ENCODE measurements at places on chromosomes 1 and 21.

- no peak for DNase-seq
These were observed 28.3 kb upstream of the EPHA8 start for GRCh38 chr1:22534951-22535350.

- no peak for DNase-seq
These were observed 12.2 kb upstream of the SLC6A9 start for GRCh38 chr1:44043176-44044070.

GRCh38 chr1:35287807-35288640 is 19.5 kb downstream of the ZMYM4 start:
- DNase-seq = no peak

DNA sequence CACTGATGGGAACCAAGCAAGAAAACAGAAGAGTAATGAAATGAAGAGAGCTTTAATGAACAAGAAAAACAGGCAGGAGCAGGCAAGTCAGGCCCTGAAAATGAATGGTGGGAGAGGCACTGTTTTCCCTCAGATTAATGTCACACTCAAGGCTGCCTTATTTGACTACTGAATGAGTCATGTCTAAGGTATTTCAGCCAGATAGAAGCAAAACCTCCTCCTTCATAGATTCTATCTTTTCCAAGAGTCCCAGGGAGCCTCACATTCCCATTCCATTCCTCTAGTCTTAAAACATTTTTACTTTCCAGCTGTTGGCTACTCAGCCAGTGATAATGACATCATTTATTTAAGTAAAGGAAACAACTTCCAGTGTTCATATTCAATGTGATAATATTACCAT is 228.4 kb upstream of the NRIP1 start:
- DNase-seq = no peak

GRCh38 chr1:37999430-38000232 is 5.7 kb downstream of the FHL3 start:
- no peak for DNase-seq

GRCh38 chr1:23817633-23818032 is 7.6 kb downstream of the HMGCL start:
- DNase-seq = no peak

DNA sequence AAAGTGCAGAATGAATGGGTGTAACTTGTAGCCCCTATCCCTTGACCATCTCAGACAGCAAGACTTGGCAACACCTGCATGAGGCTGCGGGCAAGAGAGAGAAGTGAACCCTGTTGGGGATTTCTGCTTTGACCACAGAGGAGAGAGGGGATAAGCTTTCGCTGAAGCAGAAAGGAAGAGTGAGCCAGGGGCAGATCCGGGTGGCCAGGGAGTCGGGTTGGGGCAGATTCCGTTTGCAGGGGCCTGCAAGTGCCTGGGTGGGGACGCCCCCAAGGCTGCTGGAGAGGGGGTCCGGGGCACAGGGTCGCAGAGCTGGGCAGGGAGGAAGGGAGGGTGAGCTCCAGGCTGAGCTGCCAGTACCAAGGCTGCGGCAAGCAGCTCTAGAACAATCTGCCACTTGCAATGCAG is 25.3 kb upstream of the PIK3CD start:
- DNase-seq = no peak

- DNase-seq = no peak
These were observed 251.8 kb upstream of the USP24 start for GRCh38 chr1:55466921-55467320.

DNA sequence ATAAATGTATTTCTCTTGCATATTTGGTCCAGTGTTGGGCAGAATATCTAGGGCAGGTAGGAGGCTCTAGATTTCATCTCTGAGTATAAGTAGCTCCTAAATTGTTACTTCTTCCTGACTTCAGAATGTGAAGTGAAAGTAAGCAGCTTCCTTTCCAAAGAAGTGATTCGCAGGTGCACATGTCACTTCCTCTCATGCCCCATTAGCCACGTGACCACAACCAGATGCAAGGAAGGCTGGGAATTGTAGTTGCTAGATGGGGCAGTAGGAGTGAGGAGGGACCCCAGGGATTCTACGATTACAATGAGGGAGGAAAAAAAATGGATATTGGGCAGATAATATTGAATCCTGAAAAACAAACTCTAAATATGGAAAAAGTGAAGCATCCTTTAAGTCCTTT is 113.2 kb upstream of the CYYR1 start:
- DNase-seq = no peak

- DNase-seq = no peak
These were observed 376.7 kb upstream of the ADGRL2 start for GRCh38 chr1:81424061-81424460.

- DNase-seq = no peak
These were observed 166.1 kb upstream of the ZC3H12A start for GRCh38 chr1:37308031-37308960.

GRCh38 chr1:206855859-206856258 is 9.6 kb upstream of the IL20 start:
- DNase-seq = no peak

GRCh38 chr1:212754680-212755079 is 36.9 kb downstream of the NSL1 start:
- DNase-seq = no peak

DNA sequence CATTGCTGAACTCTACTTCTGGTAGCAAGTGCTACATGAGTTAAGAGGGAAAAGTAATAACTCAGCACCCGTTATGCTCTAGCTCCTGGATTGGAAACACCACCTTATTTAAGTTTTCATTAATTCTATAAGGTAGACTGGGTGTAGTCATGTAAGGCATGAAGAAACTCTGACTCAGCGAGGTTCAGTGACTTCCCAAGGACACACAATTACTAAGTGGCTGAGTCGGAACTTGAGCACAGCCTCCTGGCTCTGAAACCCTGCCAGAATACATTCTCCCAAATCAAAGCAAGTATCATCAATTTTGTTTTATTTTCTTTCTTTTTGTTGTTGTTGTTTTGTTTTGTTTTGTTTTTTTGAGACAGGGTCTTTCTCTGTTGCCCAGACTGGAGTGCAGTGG is 29.1 kb upstream of the SCCPDH start:
- DNase-seq = no peak

GRCh38 chr1:199490769-199491527 is 536.6 kb upstream of the NR5A2 start:
- DNase-seq = no peak

GRCh38 chr1:18142471-18142870 is 34.9 kb downstream of the IGSF21 start:
- DNase-seq = no peak

GRCh38 chr1:182149411-182149965 is 88.0 kb upstream of the ZNF648 start:
- no peak for DNase-seq

GRCh38 chr1:114490274-114490693 is 20.7 kb downstream of the TRIM33 start:
- DNase-seq = no peak

DNA sequence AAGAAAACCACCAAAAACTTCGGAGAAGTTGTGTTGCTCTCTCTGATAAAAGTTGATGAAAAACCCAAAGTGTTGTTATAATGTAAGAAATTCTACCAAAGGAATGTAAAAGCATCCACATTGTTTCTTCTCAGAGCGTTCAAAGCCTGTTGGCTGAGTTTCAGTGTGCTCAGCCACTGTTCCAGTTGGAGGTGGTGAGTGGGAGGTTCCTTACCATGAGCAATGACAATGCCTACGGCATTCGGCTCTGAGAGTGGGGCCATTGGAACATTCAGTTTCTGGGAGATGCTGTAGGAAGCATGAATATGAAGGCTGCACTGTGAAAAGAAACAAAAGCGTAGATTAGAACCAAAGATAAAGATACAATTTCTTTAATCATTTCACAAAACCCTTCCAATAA is 20.5 kb upstream of the MYBPHL start:
- DNase-seq = no peak

GRCh38 chr1:19854866-19855265 is 27.3 kb upstream of the OTUD3 start:
- no peak for DNase-seq

- no peak for DNase-seq
These were observed 12.4 kb downstream of the ARPC5 start for GRCh38 chr1:183622884-183623785.

GRCh38 chr1:91609551-91609950 is 108.9 kb downstream of the CDC7 start:
- no peak for DNase-seq

GRCh38 chr21:43693981-43694380 is 24.9 kb upstream of the PDXK start:
- no peak for DNase-seq

DNA sequence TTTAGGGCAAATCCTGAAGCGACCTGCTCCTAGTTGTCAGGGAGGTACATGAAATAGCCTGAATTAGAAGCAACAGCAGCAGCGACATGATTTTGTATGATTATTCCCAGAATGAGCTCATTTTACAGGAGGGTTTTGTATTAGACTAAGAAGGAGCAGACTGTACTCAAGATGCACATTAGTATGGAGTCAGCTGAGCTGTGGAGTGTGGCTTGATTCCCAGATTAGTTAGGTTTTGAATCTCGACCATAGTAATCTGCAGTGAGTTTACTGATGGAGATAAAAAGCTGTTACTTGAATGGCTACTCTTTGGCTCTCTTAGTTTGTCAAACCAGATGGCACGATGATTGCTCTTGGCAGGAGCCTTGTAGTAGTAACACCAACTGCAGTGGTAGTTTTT is 143.1 kb downstream of the PHTF1 start:
- DNase-seq = no peak

DNA sequence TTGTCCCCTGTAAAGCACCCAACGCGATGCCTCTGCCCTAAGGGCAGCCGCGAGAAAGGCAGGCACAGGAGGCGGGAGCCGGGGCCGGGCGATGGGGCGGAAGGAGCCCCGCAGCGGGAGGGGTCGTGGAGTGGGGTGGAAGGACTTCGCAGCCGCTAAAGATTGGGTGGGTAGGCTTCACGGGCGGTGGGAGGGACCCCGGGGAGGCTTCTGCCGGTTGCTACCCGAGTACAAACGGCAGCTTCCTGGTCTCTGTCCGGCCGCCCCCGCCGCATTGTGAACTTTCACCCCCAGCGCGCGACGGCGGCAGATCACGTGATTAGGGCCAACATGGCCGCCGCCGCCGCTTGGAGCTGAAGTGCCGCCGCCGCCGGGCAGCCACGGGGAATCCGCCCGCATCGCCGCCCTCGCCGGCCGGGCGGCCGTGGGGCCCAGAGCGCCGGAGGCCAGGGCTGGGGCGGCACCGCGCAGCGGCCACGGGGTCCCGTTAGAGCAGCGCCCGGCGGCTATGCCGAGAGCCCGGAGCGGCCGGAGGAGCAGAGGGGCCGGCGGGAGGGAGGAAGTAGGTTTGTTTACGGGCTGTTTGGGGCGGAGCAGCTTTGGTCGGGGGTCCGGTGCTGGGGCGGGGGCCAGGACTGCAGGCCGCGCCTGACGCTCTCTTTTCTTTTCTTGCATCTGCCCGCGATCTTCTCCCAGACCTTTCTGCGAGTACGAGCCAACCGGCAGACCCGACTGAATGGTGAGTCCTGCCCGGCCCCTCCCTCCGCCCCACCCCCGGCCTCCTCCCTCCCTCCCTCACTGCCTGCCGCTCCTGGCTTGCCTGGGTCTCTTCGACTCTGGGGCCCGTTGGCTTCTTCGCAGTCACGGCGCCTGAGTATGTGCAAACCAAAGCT is 42.4 kb downstream of the TMEM53 start:
- DNase-seq = no peak

- DNase-seq = no peak
These were observed 5.6 kb downstream of the MCOLN2 start for GRCh38 chr1:84991097-84991920.

GRCh38 chr1:175353066-175353465 is 160.5 kb upstream of the KIAA0040 start:
- DNase-seq = no peak

DNA sequence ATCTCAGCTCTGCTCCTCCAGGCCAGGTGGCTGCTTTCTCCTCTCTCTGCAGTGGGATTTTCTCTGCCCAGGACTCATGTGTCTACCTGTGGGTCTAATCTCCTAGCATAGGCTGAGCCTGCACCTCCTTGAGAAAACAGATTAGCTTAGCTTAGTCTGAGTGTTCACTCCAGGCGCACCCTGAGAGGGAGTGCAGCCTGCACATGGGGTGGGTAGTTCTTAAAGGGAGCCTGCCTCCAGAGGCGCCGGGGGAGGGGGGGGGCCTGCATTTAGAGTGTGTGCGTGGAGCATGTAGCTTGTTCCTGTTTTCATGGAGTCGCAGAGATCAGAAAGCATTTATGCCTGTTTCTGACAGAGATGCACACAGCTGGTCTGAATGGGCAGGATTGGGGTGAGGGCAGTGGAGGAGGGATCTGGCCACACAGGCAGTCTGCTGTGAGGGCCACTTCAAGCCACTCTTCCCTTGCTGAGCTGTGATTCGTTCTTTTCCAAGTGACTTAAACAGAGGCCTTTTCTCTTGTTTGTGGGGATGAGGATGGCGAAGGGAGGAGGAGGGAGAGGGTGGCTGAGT is 45.2 kb downstream of the GALNT2 start:
- DNase-seq = no peak

Measured in cortex of kidney (tissue), 1 donor.